ENCODE measurements at places on chromosomes 1 and 21.

DNA sequence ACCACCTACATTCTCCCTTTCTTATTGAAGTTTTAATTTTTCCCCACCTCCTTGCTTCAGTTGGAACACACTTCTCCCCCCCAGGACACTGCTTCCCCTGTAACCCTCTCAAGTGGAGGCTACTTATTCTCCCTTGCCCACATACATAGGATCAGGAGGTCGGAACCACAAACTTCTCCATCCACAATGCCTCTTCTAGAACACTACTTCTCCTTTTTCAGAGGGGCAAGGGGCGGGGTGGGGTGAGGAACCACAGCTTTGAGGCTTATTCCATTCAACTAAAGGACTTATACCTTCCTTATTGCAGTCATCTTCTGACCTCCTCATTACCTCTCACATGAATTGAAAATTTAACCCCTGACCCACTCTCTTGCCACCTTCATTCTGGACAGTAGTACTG, 81.3 kb downstream of the NEK7 start:
- no peak for DNase-seq

- DNase-seq, result no peak
These were observed 1.2 kb downstream of the C2CD4D start for GRCh38 chr1:151838222-151839081.

DNA sequence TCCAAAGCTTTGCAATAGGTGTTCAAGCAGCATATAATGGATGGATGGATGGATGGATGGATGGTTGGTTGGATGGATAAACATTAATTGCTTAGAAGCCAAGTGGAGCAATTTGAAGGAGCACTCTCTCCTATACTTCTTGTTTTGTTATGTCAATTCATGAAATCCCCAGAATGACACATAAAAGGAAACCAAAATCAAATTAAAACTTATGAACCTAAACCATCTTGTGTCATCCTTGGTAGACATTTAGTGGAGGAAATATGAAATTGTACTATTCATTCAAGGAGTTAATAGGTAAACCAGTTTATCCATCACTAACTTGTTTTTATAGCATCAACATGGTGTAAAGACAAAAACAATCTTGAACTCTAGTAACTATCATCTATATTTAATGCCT, 122.5 kb downstream of the NR5A2 start:
- no peak for DNase-seq

DNA sequence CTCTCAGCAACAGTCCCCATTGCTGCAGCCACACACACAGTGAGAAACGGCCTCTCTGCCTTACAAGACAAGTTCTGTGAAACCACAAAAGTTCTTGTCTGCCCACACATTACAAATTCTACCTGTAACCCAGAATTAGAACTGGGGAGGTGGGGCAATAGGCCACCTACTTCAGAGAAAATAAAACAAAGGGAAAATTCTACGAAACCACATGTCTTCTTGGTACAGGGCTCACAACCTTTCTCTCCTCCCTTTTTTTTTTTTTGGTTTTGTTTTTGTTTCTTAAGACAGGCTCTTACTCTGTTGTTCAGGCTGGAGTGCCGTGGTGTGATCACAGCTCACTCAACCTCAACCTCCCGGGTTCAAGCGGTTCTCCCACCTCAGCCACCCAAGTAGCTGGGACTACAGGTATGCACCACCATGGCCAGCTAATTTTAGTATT, 30.2 kb downstream of the LPAR3 start:
- DNase-seq, result no peak

- no peak for DNase-seq
These were observed 71.5 kb upstream of the NR5A2 start for GRCh38 chr1:199956005-199956404.

GRCh38 chr1:81670286-81670685, 130.4 kb upstream of the ADGRL2 start:
- no peak for DNase-seq

GRCh38 chr21:33674226-33674625, 31.9 kb downstream of the ITSN1 start:
- DNase-seq, result no peak

GRCh38 chr1:114003431-114003830, 24.2 kb downstream of the OLFML3 start:
- DNase-seq, result no peak

GRCh38 chr1:153503766-153504165, 32.0 kb downstream of the S100A6 start:
- DNase-seq, result no peak

DNA sequence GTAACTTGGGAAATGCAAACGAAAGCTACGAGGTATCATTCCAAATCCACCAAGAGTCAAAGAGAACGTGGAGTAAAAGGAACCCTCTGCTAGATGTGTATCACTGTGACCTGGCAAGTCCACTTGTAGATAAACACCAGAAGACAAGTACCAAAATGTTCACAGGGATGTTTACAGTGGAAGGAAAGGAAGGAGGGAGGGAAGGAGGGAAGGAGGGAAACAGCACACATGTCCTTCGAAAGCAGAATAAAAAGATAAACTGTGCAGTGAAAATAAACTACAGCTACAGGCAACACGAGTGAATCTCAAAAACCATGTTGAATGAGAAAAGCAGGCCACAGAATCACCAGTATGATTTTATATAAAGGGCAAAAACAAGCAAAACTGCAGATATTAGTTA, 59.9 kb downstream of the TP53BP2 start:
- no peak for DNase-seq

- no peak for DNase-seq
These were observed 790 bp upstream of the TSNAX start for GRCh38 chr1:231527586-231528171.

- DNase-seq, result no peak
These were observed 124.3 kb upstream of the PDE4B start for GRCh38 chr1:65668368-65668767.

- DNase-seq, result no peak
These were observed 214.5 kb downstream of the HIVEP3 start for GRCh38 chr1:41704196-41704595.

GRCh38 chr21:45179568-45180245, 105.3 kb downstream of the ADARB1 start:
- no peak for DNase-seq

- no peak for DNase-seq
These were observed 126.0 kb downstream of the KIAA0319L start for GRCh38 chr1:35431173-35431599.

DNA sequence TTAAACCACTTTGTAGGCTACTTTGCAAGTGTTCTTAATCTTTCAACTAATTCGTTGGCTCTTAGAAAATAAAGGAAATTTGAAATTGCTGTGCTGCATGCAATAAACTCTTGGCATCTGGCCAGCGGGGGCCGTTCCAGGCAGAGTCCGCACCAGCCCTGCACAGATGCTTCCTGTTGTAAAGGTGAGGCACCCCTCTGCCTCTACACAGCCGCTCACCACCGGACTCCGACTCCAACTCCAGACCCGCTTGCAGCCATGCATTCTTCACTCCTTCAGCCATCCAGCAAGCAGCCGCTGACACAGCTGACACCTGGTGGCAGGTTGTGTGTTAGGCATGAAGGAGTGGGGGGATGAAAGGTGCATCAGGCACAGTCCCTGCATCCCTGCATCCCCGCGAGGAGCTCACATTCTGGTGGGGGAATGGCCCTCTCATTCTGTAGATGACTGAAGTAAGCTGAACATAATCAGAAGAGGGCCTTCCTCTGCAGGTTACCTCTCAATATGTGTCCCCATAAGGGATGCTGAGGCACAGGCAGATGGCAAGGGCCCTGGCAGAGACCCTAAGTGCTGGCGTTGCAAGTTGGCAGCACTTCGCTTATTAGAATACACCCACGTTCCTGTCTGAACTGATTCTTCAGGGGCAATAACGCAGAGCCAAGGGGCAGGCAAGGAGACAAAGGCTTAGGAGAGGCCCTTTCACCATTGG, 56.8 kb downstream of the GLIS1 start:
- no peak for DNase-seq

GRCh38 chr1:4118746-4119515, 218.9 kb upstream of the C1orf174 start:
- DNase-seq, result no peak

DNA sequence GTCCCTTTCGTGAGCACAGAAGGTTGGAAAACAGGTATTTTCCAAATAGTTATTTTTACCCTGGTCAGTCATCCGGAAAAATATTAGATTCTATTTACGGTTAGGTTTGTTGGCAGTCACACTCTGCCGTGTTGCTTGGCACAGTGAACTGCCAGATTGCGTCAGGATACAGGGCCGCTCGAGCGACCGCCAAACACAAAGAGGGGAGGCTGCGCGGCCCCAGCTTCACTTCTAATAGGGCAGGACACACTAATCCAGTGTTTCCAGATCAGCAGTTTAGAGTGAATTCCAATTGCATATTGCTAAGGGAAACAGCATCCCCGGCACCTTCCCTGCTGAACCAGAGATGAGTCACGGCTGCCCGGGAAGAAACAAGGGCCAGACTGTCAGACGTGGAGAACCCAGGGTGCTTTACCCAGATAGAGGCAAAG, 22.9 kb downstream of the UMODL1 start:
- peak; percentile 68 for DNase-seq

GRCh38 chr1:221855156-221855555, 113.3 kb upstream of the DUSP10 start:
- no peak for DNase-seq

DNA sequence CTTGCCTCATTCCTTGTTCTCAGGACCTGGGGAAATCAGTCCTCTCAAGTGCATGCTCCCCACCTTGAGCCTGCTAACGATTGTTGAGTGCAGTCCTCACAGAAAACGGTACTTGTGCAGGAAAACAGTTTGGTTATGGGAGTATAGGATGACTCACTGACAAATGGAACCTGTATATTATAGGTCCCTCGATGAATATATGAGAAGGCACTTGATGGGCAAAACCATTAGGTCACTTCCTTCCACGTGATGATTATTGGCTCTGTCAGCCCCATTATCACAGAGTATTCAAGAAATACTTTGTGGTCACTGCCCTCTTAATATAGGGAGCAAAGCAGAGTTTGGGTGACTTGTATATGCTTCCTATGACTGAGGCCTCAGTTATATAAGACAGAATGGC, 6.2 kb downstream of the CCDC17 start:
- DNase-seq, result no peak

GRCh38 chr1:235102993-235103411, 25.6 kb downstream of the TOMM20 start:
- DNase-seq, result no peak

DNA sequence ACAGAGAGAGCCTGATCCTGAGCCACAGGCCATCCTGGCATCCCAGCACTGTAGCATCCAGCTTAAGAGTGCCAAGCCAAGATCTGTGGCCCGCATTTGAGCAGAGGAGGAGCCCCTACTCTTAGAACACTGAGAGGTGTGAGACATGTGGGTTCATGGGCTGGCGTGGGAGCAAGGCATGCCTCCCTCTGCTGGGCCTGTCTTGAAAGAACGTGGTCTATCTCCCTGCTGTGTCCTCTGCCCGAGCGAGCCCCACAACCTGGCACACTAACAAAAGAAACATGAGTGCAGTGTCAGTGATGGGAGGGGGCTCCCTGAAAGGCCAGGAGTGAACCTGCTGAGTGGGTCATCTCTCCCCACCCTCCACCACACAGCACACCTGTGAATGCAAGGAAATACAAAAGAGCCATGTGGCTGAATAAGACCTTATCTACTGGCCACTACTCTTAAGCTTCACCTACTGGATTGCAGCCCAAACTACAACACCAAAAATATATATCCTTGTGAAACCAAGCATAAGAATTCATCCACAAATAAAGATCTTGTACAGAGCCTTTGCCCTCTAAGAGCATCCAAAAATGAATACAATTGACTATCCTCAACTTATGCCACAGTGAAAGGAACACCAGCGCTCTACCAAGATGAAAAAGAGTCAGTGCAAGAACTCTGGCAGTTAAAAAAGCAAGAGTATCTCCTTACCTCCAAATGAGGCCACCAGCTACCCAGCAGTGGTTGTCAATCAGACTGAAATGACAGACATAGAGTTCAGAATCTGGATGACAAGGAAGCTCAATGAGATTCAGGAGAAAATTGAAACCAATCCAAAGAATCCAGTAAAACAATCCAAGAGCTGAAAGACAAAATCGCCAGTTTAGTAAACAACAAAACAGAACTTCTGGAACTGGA, 259.4 kb upstream of the DAB1 start:
- no peak for DNase-seq

- no peak for DNase-seq
These were observed 867 bp upstream of the TIMM17A start for GRCh38 chr1:201954263-201955008.

DNA sequence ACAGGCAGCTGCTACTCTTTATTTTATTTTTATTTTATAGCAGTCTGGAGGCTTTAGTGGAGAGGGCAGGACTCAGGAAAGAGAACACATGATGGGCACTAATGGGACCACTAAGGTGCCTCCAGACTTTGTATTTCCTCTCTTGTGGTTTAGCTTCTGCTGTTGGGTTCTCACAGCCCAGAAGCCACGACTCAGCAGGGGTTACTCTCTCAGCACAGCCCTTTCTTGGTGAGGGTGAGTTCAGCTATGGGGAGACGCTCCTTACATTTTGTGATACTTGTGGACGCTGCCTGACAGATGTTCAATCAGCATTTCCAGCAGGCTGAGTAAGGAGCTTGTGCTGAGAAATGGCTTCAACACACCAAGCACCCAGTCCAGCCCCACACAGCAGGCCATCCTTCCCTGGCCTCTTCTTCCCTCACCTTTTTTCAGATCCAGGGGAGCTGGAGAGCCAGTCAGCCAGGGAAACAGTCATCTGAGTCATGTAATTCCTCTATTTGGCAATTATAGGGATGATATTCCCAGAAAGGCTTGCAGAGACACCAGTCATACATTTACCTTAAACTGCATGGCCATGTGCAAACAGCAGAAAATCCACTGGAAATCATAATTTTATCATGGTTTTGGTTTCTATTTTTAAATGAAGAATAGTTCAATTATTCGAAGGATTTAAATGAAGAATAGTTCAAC, 53.2 kb upstream of the RAB3GAP2 start:
- DNase-seq, result no peak

- no peak for DNase-seq
These were observed 19.8 kb upstream of the UAP1 start for GRCh38 chr1:162541619-162542141.

- DNase-seq, result no peak
These were observed 570.1 kb upstream of the CXADR start for GRCh38 chr21:16942703-16943102.

DNA sequence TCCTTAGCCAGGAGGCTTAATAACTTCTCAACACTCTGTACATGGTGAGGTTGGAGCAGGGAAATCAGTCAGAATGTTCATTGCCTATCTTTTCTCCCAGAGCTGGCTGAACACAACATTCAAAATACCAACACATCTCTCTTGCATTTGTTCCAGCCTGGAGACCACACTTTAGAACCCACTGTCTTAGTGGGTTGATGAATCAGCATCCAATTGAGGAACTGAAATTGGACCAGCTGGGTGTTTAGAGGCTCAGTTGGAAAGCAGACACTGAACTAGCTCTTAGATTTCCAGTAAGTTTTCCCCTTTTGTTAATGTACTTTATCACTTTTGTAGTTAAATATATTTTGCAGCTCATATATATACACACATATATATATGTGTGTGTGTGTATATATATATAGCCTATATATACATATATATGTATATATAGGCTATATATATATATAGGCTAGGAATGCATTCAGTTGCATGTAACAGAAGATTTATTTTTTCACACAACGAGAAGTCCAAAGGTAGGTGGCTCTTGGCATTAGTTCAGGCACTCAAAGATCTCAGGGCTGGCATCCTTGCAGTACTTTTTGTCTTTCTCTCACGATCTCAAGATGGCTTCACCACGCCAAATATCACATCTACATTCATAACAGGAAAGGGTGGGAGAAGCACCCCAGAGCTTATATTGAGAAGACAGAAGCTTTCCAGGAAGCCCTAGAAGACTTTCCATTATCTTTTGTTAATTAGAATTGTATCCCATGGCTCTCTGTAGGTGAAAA, 35.0 kb upstream of the HUNK start:
- no peak for DNase-seq

Measured in GOT3 (cell line).